ENCODE measurements at places on chromosomes 1 and 21.

GRCh38 chr1:248873993-248874533 is 15.2 kb upstream of the ZNF692 start:
- DNase-seq: no peak

GRCh38 chr21:19995253-19995652 is 1003.0 kb upstream of the NCAM2 start:
- no peak for DNase-seq

- DNase-seq: no peak
Measured at GRCh38 chr1:177181280-177181630, 10.5 kb downstream of the BRINP2 start.

GRCh38 chr1:236491469-236492136 is 32.2 kb upstream of the LGALS8 start:
- no peak for DNase-seq

DNA sequence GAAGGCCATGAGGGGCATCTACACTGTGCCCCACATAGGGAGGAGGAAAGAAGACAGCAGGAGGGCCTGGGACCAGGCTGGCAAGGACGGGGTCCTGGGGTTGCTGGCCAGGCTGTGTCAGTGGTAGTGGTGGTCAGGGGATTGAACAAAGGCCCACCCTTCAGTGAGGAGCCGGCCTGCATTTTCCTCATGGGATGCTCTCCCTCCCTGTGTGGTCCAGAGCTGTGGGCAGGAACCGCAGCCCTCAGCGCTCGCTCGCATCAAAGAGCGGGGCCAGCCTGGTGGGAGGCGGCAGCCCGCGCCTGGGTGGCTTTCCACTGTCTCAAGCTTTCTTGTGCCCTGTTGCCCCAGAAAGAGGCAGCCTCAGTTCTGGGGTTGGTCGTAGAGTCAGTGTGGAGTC is 24.8 kb downstream of the LHX4 start:
- no peak for DNase-seq

GRCh38 chr1:6163973-6164617 is 16.0 kb downstream of the CHD5 start:
- DNase-seq: no peak

GRCh38 chr1:14742181-14742980 is 143.9 kb downstream of the KAZN start:
- no peak for DNase-seq

GRCh38 chr1:108570128-108570527 is 10.2 kb downstream of the EEIG2 start:
- DNase-seq: no peak

- DNase-seq: no peak
Measured at GRCh38 chr1:208977638-208978256, 605.8 kb upstream of the CAMK1G start.

All from globus pallidus (tissue), 1 donor.